ENCODE measurements at places on chromosomes 5 and 9.

- DNase-seq: no peak
Measured at GRCh38 chr5:162160401-162160800, 92.8 kb downstream of the GABRG2 start.

- DNase-seq: no peak
Measured at GRCh38 chr5:33379757-33380156, 61.0 kb upstream of the TARS1 start.

- peak; percentile 46 for DNase-seq
Measured at GRCh38 chr5:177370488-177371119, 12.9 kb downstream of the RGS14 start.

DNA sequence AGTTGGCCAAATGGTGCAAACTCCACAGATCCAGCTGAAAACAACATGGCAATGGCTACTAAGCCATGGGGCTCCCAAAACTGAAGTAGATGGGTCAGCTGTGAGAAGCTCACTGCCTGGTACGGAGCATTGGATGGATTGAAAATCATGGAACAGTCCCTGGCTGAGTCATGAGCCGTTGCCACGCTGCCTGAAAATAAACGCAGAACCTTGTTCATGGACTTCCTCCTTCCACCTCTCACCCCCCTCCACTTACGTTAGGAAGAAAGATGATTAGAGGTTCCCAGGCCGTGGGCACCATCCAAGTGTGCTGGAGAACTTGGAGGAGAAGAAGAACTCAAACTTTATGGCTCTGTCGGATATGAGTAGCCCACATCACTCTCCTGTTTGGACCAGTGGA, 6.8 kb upstream of the DIPK1B start:
- DNase-seq: no peak

- no peak for DNase-seq
Measured at GRCh38 chr5:145579301-145579700, 255.8 kb downstream of the PRELID2 start.

DNA sequence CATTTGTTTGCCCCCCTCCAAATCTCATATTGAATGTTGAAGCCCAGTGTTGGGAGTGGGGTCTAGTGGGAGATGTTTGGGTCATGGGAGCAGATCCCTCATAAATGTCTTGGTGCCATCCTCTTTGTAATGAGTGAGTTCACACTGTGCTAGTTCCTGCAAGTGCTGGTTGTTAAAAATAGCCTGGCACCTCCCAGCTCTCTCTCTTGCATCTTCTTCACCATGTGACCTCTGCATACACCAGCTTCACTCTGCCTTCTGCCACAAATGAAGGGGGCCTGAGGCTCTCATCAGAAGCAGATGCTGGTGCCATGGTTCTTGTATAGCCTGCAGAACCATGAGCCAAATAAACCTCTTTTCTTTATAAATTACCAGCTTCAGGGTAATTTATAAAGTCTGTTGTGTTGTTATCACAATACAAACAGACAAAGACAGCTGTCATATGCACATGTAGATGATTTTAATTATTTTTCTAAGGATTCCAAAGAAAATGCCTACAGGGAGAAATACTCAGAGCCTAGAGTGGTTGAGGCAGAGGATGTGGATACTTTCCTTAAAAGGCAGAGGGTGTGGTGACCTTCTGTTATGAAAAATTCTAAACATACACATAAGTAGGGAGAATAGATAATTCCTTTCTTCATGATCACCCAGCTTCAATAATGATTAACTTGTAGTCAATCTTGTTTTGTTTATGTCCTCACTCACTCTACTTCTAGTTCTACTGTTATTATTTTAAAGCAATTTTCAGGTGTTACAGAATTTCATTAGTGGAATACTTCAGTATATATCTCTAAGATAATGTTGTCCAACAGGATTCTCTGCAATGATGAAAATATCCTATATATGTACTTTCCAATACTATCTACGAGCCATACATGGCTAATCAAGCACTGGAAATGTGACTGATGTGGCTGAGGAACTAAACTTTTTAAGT, 75.1 kb upstream of the RANBP6 start:
- DNase-seq: no peak

GRCh38 chr9:89236955-89237573, 58.4 kb upstream of the SHC3 start:
- DNase-seq: no peak

- no peak for DNase-seq
Measured at GRCh38 chr5:55467862-55468551, 66.8 kb downstream of the PLPP1 start.

GRCh38 chr9:135847833-135848232, 59.5 kb downstream of the CAMSAP1 start:
- DNase-seq: no peak

GRCh38 chr5:8923526-8923925, 622.3 kb downstream of the SEMA5A start:
- DNase-seq: no peak

- DNase-seq: no peak
Measured at GRCh38 chr5:141778683-141779082, 96.7 kb upstream of the ARAP3 start.

DNA sequence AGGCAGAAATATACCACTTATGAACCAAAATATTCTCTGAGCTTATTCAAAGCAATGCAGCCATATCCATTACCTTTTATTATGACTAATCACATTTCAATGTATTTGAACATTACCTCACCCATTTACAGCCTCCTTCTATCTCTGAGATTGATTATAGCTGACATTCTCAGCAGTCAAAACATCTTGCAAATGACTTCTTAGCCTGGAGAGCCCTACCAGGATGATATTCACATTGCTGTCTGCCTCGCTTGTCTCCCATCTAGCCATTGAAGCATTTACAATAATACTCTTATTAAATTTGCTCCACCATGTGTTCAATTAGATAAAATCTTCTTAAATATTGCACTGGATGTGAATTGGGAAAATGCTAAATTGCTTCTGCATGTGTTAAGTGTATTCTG, 1879.9 kb upstream of the ACO1 start:
- DNase-seq: no peak

DNA sequence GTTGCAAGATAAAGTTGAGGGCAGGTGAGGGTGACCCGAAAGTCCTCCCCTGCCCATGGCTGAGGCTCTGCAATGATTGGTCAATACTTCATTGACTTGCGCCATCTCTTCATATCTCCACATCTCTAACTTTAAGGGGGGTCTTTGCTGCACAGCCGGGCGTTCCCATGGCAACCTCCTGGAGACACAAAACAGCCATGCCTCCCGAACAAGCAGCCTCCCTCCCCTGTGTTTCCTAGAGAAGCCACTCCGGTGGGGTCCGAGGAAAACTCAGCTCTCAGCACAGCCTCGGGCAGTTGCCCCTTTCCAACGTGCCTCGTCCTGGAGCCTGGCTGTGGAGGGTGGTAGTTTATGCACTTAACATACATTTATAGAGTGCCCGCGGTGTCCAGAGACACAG, 57.5 kb downstream of the TSPAN17 start:
- DNase-seq: no peak

DNA sequence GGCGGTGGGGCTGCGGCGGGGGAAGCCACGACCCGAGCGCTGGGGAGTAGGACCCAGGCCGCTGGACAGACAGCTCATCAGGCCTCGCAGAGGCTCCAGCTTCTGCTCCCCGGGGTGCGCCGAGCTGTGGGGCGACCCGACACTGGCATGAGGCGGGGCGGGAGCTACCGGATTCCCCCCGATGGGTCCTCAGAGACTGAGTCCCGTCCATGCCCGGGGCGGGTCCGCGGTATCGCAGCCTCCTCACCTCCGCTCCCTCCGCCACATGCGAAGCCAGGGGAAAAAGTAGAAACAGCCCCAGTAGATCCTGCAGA, 2.6 kb upstream of the CCL27 start:
- no peak for DNase-seq

GRCh38 chr5:51495672-51496071, 112.4 kb downstream of the ISL1 start:
- DNase-seq: no peak

GRCh38 chr9:69871118-69871834, 50.7 kb downstream of the CFAP95 start:
- DNase-seq: no peak

DNA sequence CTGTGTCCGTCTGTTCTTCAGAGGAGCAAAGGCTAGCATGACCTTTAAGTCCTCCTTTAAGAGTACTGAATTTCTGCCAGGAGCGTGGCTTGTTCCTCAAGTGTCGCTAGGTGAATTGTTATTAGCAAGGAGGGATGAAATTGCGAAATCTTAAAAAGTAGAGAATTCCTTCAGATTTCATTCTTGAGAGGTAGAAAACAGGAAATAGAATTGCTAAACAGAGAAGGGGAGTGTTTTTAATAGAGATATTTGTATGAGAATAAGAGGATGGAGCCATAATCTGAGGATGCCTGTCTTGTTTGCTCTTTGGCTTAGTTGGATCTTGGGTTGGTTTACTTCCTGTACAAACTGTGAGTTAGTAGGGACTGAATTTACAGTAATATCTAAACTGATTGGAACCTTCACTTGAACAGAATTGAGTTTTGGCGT, 39.2 kb downstream of the EXOSC2 start:
- DNase-seq: no peak

DNA sequence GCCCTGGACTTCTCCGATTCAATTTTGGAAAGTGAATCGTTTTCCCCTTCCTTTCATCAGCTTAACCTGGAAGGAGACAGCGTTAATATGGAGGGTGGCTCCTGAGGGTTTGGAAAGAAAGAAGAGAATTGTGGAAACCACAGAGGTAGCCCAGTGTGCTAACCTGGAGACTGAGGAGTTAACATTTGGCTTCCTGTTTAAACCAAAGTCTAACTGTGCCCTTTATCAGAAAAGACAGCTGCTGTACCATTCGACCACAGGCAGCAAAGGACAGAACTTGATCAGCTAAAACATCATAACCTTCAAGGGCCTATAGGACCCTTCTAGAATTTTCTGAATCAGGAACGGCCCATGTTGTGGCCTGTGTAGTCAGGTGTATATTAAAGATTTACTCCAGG, 735 bp downstream of the IDNK start:
- DNase-seq: no peak

DNA sequence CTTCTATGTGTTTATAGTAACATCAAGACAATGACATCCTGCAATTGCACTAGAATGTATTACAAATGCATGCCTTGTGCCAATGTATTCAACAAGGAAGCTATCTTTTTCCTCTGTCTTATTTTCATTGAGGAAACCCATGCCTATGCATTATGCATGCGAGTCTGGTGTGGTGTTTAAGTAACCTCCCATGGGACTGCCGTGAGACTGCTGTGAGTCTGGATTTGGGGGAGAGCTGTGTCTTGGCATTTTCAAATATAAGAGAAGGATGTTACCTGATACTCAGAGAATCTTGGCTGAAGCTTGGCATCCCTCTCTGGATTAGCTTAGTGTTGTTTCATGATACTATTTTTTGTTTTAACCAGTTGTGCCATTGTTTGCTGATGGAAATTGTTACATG, 98.3 kb downstream of the F2RL2 start:
- no peak for DNase-seq

- no peak for DNase-seq
Measured at GRCh38 chr5:154053468-154053867, 14.7 kb downstream of the MFAP3 start.

DNA sequence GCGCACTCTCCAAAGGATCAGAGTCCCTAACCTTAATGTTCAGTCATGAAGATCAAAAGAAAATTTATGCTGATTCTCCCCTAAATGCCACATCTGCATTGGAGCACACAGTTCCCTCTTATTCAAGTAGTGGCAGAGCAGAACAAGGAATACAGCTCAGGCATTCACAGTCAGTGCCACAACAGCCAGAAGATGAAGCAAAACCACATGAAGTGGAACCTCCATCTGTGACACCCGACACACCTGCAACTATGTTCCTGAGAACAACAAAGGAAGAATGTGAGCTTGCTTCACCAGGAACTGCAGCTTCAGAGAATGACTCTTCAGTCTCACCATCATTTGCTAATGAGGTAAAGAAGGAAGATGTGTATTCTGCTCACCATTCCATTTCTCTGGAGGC, 40.0 kb downstream of the CMYA5 start:
- no peak for DNase-seq

DNA sequence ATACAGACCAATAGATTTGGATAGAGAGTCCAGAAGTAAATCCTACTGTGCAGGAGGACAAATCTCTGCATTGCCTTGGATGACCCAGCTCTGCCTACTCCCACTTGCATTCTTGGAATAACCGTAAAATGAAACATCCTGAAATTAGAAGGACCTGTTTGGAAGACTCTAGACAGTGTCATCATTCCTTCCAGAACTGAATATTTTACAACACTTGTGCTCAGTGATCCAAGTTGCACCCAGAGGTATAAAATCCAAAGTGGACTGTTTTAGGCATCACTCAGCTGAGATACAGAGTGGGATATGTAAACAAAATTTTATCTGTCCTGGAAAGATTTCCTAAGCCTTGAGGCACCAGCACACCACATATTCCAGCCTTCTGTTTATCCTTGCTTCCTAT, 43.7 kb downstream of the OR2Y1 start:
- no peak for DNase-seq

DNA sequence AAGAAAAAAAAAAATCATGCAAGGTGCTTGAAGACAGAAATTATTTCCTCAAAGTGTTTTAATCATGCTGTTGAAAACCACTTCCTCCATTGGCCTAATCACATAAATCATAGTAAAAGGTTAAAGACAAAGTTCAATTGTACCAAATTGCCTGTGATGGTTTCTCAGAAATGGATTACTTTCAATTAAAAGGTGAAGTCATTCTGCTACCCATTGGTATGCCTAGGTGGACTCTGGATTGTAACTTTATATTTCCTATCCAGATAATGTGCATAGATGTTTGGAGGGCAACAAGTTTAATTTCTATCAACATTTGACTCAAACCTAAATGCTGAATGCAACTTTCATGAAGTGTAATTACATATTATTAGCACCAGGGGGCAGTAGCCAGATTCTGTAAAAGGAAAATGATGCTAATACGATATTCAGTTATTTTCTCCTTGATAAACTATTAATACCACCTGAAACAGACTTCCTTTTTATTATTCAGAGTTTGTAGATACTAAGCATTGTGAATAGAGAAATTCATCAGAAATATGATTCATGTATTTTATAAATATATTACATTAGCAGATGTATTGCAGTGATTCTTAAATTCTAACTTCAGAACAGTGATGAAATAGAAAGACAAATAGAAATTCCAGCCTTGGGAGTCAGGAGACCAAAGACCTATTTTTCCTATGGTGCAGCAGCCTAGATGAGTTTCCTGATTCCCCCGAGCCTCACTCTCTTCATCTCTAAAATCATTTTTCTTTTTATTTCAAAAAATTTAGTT, 148.2 kb downstream of the CAAP1 start:
- no peak for DNase-seq

GRCh38 chr5:79418276-79418675, 95.7 kb downstream of the HOMER1 start:
- DNase-seq: no peak

Data from activated CD8-positive, alpha-beta memory T cell treated with anti-CD3 and anti-CD28 coated beads for 1 hour (primary cell).